ENCODE measurements at places on chromosomes 4 and X. TPM values are rescaled to one million over a fixed set of nuclear protein-coding genes. Genes with fewer than 3 reads are reported as not detected.

GRCh38 chrX:136165406-136165805 lies 18.1 kb downstream of the FHL1 start:
- DNase-seq, result no peak

DNA sequence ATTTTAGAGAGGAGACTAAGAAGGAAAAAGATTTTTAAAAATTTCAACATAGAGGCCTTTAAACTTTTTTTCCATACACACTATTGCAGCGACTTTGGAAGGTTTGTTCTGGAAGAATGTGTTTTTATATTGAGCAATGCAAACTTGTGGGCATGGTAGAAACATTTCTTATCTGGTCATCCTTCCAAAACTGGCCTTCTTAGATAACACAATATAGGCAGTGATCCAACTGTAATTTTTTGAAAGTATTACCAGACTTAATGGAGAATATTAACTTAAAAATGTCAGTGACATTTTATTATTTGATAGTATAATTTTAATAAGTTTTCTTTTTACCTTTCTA lies 25.6 kb downstream of the FHDC1 start:
- DNase-seq, result no peak

TLR2 gene
- polyA plus RNA-seq, result 5.5 TPM

GRCh38 chr4:106522839-106523238 lies 154.3 kb upstream of the GIMD1 start:
- no peak for DNase-seq

DNA sequence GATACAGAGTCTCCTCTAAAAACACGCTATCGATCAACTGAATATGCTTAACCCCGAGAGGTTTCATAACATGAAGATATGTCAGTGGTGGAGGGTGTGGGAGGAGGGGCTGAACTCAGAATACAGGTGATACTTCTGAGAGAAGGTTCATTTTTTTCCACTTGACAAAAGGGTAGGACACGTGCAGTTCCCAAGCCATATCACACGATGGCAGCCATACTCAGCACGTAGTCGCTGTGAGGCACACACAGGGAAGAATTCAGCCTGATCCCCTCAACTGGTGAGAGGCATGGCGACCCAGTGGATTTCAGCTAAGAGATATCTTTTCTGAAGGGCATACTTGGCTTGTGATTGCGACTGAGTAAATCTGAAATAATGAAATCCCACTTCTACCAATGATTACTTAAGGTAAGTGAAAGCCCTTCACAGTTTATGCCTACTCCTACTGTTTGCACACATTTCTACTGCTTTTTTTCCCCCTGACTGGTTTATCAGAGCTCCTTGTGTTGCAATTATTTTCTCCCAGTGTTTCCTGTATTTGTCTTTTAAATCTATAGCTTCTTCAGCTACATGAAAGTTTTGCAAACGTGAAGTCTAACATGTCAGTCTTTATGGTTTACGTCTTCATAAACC lies 133.1 kb downstream of the CORIN start:
- no peak for DNase-seq

DNA sequence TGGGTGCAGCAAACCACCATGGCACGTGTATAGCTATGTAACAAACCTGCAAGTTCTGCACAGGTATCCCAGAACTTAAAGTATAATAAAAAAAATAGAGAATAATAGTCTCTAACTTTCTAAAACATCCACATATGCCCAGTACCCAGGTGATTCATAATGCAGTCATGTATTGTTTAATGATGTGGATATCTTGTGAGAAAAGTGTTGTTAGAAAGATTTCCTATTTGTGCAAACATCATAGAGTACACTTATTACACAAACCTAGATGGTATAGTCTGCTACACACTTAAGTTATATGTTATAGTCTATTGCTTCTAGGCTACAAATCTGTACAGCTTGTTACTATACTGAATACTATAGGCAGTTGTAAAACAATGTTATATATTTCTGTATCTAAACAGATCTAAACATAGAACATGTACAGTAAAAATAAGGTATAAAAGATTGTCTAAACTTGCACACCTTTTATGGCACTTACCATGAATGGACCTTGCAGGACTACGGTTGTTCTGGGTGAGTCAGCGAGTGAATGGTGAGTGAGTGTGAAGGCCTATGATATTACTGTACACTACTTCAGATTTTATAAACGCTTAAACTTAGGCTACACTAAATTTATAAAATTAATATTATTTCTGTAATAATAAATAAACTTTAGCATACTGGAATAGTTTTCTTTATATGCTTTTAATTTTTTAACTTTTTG lies 232.2 kb upstream of the SLIT2 start:
- no peak for DNase-seq
